Caudate nucleus (tissue), 63 donors: ENCODE measurements at places on chromosomes 12 and 14.

DNA sequence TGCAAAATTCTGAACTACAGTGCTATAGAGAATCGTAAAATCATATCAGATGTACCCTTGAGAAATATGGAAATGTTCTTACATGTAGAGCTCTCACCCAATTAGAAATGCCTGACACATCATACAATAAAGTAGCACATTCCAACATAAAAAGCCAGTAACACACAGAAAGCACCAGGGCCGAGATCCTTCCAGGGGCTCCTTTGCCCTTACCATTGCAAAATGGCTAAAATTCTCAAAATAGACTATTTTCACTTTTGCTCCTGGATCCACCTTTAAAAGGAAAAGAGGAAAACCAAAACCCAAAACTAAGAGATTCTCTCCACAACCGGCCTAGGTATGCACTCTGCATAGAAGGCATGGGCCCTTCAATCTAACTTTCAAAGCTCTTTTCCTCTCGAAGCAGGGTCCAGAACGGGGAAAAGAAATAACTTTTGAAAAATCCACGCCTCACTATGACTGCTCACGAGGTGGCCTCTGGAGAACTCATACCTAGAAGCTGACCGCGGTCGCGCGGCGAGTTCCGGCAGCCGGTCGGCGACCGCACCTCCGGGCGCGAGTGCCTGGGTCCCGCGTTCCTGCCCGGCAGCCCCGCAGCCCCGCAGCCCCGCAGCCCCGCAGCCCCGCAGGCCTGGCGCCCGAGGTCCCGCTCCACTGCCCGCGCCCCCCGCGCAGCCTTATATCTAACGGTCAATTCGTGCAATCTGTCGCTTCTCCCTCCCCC lies 2.7 kb downstream of the OTX2 start:
- DNase-seq = no peak

DNA sequence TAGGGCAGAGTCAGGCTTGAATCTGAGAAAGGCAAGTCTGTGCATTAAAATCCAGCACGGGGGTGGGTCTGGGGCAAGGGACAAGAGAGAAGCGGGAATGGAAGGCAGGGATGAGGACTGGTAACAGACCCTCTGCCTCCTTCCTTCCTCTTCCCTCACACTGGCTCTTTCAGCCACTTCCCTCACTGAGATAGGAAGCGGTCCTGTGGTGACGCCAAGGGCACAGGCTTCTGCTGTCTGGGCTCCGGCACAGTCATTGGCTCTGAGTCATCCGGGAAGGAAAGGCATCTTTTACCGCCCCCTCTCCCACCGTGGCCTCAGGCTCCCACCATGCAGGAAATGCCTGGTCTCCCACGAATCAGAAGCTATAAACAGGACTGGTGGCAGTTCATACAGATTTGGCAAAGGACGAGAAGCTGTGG lies 70.2 kb downstream of the ETV6 start:
- DNase-seq = peak; percentile 15

- DNase-seq = no peak
These were observed 46.3 kb upstream of the LRTM2 start for GRCh38 chr12:1773937-1774655.

DNA sequence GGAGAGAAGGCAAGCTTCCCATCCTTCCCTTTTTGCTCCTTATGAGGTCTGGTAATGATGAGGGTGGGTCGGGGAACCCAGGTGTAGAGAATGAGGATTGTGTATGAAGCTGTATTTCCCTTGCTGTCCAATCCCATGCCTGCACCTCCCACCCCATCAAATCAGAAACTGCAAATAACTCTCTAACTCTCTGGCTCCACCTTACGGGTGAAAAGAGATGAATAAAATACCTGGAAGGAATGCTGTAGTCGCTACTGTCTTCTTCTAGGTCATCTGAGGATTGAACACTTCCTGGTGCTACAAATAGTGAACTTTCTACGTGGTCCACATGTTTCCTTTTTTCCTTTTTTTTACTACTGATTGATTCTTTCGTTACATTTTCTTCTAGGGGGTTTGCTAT lies 38.9 kb upstream of the DICER1 start:
- DNase-seq = no peak

DNA sequence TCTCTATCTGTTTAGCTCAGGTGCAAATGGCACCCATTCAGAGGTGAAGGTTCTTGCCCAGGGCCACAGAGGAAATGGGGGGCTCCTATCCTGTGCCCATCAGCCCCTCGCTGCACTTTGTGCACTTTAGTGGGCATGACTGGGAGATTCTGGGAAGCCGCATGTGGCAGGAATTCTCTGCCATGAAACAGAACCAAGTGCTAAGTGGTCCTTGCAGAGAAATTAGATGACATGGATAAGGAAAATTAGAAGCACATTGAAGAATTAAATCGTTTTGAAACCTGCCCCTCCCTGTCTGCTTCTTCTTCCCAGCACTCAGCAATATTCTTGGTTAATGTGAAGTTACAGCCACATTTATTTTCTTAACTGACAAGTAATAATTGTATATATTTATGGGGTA lies 185.2 kb upstream of the RTL1 start:
- DNase-seq = no peak

GRCh38 chr14:100222224-100223093 lies 16.5 kb upstream of the YY1 start:
- DNase-seq = no peak

DNA sequence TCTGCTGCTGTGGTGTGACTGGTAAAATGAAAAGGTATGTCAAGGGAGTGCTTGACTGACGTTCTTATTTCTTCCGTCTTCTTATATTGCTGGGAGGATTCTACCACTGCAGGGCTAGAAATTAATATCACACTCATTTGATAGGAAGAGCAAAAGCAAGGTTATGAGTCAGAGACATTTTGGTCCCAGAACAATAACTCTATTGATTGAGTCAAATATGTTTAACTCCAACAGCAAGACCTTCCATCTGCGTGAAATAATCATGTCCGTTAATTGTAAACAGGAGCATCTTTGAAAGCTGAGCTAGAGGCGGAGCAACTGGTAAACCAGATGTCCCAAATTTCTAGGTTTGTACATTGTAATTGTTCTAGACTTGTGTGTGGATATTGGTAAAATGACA lies 1293.6 kb downstream of the AACS start:
- DNase-seq = no peak

- no peak for DNase-seq
These were observed 187.9 kb upstream of the STXBP6 start for GRCh38 chr14:25237845-25238244.
